Type B pancreatic cell (in vitro differentiated cells): ENCODE measurements at places on chromosomes 1 and 21. TPM values are rescaled to one million over a fixed set of nuclear protein-coding genes. Genes with fewer than 3 reads are reported as not detected.

Gene TNFSF4
- 0.58 and 0.93 TPM in 2 replicates for total RNA-seq

Gene SELP
- 0.31 TPM in 1 of 2 replicates, not detected in the other for total RNA-seq

Gene RGS8
- 0.33 and 1.1 TPM in 2 replicates for total RNA-seq

Gene FBXO2
- total RNA-seq = 5.9 and 7.4 TPM in 2 replicates

Gene HTR6
- not detected in 2 replicates for total RNA-seq

Gene HENMT1
- total RNA-seq = 6.9 and 11.5 TPM in 2 replicates

Gene NCDN
- 21.8 and 27.2 TPM in 2 replicates for total RNA-seq

Gene FMO2
- total RNA-seq = 0.60 TPM in 1 of 2 replicates, not detected in the other

Gene AK5
- total RNA-seq = 1.0 and 3.4 TPM in 2 replicates

Gene PPM1J
- total RNA-seq = 2.5 and 2.6 TPM in 2 replicates

Gene GCSAML
- not detected in 2 replicates for total RNA-seq

Gene CCDC28B
- 15.8 and 19.6 TPM in 2 replicates for total RNA-seq

Gene RAB3GAP2
- 42.1 and 51.2 TPM in 2 replicates for total RNA-seq

Gene PHGDH
- total RNA-seq = 195 and 217 TPM in 2 replicates

Gene RORC
- total RNA-seq = not detected in 2 replicates

Gene SMYD2
- 24.8 and 35.5 TPM in 2 replicates for total RNA-seq

Gene FLVCR1
- total RNA-seq = 20.5 and 22.0 TPM in 2 replicates

Gene CFHR2
- not detected in 2 replicates for total RNA-seq

Gene MAP1LC3C
- total RNA-seq = 3.2 TPM in 1 of 2 replicates, not detected in the other

Gene HLX
- 0.64 and 2.3 TPM in 2 replicates for total RNA-seq

Gene GNG4
- total RNA-seq = 28.5 and 64.2 TPM in 2 replicates

Gene GPR37L1
- 0.12 and 0.24 TPM in 2 replicates for total RNA-seq

Gene PCP4
- 20.3 and 31.0 TPM in 2 replicates for total RNA-seq

Gene SLC44A5
- 1.3 and 2.4 TPM in 2 replicates for total RNA-seq

Gene TSACC
- total RNA-seq = 0.63 TPM in 1 of 2 replicates, not detected in the other

Gene LYST
- 9.1 and 9.7 TPM in 2 replicates for total RNA-seq

Gene FAM72B
- total RNA-seq = 2.8 and 4.9 TPM in 2 replicates

Gene SUSD4
- total RNA-seq = 4.3 and 7.0 TPM in 2 replicates

Gene METTL13
- 32.9 and 39.8 TPM in 2 replicates for total RNA-seq

Gene FCER1A
- not detected in 2 replicates for total RNA-seq

Gene OR2L5
- not detected in 2 replicates for total RNA-seq

Gene NPL
- total RNA-seq = 3.2 and 4.6 TPM in 2 replicates

Gene PYHIN1
- total RNA-seq = 1.0 and 2.9 TPM in 2 replicates

Gene OLIG2
- total RNA-seq = 1.4 TPM in 1 of 2 replicates, not detected in the other

Gene RNF186
- 1.3 and 1.9 TPM in 2 replicates for total RNA-seq
